T-helper 2 cell (primary cell): ENCODE measurements at places on chromosomes 2 and 18.

DNA sequence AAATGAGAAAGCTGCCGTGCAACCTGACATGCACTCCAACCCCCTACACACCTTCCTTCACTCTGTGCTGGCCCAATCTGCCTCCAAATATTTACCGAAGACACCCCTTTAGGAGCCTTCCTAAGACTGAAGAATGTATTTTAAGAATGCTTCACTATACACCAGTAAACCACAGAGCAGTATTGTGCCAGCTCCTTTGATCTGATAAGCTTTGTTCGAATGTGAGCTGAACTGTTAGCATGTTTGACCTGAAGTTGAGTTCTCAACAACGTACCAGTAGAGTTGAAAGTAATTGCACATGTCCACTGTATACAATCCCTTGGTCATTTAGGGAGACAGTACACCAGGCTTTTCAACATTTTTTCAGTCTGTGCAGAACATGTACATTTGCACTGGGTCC is 259.2 kb downstream of the TGIF1 start:
- DNase-seq: no peak

GRCh38 chr2:232931636-232932035 is 61.6 kb downstream of the SNORC start:
- no peak for DNase-seq

DNA sequence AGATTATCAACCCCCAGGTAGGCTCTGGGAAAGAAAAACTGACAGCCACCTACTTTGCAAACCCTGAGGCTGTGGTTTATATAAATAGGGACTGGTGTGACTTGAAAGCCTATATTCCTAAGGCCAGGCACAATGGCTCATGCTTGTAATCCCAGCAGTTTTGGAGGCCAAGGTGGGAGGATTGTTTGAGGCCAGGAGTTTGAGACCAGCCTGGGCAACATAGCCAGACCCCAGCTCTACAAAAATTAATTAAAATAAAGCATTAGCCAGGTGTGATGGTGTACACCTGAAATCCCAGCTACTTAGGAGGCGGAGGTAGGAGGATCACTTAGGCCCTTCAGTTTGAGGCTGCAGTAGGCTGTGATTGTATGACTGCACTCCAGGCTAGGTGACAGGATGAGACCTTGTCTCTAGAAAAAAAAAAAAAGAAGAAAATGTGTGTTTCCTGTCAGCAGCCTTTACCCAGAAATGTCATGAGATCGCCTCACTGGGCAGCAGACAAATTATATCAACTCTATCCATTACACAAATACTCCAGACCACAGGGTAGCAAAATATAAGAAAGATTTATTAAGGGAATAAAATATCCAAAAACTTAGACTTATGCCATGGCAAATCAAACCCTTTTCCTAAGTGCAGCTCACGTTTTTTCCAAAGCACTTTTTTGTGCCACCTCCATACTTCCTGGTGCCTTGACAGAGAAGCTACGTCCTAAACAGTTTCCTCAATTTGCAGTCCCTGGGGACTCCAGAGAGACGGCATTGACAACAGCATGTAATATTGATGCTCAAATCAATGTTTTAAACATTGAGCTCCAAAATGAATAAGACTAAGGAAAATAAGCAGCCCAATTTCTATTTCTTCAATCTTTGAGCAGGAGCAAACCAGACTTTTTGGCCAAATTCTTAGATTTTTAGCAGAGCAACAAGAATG is 190.8 kb upstream of the NDUFV2 start:
- no peak for DNase-seq

- no peak for DNase-seq
Observed at GRCh38 chr2:233831861-233832260, 22.5 kb downstream of the HJURP start.

- DNase-seq: no peak
Observed at GRCh38 chr2:44116319-44116718, 52.4 kb upstream of the PPM1B start.

GRCh38 chr2:96856776-96857666 is 795 bp downstream of the ANKRD39 start:
- DNase-seq: no peak

DNA sequence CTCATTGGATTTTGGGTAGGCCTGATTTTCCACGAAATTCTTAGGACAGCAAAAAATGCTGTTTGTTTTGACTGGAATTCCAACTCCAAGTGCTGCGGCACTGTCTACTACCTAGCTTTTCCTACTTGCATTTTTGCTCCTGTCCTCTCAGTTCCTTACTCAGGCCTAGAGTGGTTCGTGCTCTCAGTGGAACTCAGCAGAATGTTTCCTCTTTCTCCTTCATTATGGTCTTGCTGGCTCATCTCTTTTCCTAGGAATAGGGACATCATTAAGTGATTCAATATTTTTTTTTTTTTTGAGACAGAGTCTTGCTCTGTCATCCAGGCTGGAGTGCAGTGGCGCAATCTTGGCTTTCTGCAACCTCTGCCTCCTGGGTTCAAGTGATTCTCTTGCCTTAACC is 37.9 kb downstream of the GEMIN6 start:
- DNase-seq: no peak

DNA sequence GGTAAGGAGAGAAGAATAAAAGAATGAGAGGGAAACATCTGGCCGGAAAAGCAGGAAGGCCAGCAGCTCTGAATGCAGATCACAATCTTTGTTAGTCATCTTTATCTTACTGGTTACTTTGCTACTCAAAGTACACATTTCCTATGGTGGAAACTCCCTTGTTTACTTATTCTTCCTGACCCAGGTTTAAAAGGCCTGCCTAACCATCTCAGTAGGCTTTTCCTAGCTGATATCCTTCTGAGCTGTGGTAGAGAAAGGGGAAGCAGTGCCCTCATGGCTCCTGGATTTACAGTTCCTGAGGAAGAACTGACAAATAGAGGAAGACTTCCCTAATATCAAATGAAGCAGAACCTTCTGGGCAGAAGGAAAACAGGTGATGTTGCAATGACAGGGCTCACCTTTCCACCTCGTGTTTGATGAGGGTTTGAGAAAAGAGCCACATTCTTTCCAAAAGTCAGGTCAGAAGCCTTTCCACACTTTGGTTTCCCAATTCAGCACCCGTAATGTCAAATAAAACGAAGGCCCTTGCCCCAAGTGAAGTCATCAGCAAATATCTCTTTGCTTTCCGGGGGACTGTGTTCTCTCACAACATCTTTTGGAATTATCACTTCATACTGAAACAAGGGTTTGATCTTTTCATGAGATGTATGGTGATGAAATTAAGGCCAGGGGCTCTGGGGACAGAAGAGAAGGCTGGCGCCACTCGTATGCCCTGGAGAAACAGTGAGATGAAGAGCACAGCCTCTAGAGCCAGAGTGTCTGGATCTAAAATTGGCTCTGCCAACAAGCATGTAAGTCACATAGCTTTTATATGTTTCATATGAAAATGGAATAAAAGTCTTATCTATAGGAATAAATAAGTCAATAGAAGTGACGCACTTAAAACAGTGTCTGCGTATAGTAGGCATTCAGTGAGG is 26.7 kb upstream of the APOB start:
- no peak for DNase-seq

DNA sequence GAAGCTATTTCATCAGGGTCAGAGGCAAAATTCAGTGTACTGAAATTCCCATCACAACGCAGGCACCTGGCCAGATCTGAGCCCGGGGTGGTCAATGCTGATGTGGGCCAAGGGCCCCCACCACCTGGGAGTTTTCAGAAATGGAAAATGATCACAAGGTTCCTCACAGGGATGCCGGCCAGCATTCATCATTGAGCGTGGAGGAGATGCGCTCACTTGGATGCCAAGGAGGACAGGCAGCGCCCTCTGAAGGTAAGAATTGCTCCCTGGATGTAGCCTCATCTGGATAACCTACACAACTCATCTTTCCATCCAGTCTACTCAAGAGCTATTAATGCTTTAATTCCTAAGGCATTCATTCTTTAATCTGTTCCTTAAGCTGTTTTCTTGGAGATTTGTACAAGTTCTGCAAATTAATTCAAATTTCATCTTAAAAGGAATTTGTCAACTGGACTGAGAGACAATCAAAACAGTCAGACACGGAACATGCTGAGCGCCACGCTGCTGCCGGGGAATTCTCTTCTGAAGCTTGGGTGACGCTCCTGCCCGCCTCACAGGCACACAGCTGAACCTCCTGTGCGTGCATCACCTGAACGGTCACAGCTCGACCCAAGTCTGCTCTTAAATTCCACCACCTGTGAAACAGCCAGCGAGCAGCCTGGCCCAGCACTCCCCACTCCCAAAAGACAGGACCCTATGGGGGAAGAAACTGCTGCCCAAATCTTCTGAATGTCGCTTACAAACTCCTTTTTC is 206.7 kb downstream of the HDAC4 start:
- DNase-seq: no peak

DNA sequence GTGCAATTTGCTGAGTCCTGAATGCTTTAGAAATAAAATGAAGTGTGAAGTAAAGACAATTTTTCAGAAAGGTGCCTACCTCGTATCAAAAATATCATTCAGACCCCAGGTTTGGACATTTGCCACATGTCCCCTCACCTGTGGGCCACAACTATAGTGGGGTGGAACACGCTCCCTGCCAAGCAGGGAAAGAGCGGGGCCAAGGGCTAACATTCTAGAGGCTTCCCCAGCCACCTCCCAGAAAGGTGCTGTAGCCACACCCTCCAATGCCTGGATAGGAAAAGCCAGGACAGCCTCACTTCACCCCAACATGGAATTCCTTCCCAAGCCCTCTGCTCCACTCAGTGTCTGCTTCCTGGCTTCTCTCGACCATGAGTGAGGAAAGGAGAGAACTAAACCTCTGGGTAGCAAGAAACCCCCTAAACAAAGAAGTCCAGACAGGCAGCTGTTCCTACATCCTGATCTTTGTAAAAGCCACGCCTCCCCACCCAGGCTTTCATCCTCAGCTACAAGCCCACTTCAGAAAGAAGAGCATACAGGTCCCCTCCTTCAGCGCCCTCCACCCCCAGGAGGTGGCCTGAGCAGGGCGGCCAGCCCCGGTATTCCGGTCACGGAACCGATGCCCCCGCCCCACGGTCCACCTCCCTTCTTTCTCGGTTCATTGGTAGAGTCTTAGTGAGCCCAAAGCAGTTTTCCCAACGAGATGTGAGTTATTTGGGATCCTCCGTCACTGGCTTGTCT is 2.1 kb downstream of the COL6A3 start:
- DNase-seq: no peak

DNA sequence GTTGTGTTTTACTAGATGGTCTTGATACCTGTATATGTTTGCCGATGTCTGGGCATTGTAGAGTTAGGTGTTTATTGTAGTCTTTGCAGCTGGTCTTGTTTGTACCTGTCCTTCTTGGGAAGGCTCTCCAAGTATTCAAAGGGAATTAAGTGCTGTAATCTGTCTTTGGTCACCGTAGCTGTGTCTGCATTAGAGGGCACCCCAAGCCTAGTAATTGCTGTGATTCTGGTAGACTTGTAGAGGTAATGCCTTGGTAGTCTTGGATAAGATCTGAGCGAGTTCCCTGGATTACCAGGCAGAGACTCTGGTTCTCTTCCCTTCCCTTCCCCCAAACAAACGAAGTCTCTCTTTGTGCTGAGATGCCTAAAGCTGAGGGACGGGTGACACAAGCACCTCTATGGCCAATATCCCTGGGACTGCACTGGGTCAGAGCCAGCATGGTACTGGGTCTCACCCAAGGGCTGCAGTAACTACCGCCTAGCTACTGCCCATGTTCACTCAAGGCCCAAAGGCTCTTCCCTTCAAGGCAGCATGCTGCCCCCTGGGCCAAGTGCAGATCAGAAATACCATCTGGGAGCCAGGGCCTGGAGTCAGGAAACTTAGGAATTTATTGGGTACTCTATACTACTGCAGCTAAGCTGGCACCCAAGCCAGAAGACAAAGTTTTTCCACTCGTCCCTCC is 27.1 kb downstream of the STPG4 start:
- DNase-seq: no peak

GRCh38 chr2:186695081-186695756 is 1.4 kb downstream of the FAM171B start:
- DNase-seq: no peak

- no peak for DNase-seq
Observed at GRCh38 chr2:200296118-200296517, 10.4 kb upstream of the SPATS2L start.

DNA sequence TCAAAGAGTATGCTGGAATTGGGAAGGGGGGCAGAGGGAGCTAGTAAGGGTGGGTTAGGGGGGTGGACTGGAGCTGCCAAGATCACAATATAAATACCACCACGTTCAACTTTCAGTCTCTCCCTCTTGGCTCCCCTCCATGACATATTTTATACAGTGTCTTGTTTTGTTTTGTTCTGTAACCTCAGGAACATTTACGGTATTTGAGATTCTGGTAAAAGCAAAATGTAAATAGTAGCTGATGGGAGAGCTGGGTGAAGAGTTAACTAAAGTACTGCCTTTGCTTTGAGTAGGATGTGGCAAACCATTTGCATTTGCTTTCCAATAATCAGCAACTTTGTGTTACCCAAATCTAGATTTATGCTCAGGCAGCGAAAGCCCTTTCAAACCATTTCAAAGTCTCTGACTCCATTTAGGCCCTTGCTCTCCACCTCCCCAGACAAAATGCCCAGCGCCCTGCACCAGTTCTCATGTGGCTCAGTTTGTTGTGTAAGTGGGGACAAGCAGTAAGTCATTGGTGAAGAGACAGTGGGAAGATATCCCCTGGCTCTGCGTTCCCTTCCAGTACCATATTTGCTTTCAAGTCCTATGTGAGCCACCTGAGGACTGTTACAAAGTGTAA is 17.4 kb downstream of the IRS1 start:
- DNase-seq: no peak

DNA sequence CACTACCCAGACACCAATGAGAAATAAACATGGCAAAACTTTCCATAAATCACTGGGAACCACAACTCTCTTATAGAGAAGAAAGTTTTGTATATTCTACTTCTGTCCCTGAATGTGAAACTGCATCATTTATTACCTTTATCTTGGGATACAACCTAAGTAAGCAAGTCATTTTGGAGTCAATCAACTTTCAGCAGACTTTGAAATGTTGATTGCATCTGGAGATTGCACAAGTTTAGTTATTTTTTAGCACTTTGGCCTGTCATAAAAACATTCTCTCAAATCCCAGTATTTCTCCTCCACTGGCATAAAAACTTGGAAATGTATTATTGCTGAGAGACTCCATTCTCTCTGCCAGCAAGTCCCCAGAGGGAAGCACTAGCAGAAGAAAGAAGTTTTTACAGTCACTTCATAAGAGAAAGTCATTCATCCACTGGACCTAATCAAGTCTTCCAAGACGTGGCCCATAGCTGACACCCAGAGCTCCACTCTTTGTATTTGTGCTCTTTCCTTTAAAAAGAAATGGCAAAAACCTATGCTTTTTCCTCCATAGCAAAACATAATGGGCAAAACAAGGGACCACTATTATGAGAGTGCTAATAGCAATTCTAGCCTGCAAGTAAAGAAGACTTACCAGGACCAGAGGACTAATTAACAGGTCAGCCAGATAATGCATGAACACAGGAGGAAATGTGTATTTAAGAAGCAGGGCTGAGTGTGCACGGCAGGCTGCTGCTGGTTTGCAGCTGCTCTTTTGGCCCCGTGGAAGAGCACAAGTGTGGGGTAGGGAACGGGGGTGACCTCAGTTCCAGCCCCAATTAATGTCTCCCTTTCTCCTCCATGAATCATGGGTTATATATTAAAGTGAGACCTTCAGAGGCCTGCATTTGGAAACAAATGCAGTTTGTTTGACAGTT is 171.5 kb downstream of the INO80D start:
- DNase-seq: no peak

- DNase-seq: no peak
Observed at GRCh38 chr2:20182241-20182931, 42.5 kb downstream of the SDC1 start.
